ENCODE measurements at places on chromosomes 12 and 14.

DNA sequence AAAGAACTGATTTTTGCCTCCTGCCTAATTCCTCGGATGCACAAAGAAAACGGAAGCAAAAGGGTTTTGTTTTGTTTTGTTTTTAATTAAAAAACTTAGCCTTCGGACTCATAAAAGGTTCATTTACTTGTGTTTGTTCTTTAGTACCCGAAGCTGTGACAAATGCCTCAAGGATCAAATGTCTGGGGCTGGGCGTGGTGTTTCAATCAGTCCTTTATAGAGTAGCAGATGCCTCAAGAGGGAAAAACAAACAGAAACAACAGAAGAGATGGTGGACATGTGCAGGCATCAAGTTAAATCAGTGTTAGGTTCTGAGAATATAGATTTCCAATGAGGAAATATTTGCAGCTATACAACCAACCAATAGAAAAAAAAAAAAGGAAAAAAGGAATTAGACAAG is 1.6 kb upstream of the WIF1 start:
- no peak for DNase-seq

DNA sequence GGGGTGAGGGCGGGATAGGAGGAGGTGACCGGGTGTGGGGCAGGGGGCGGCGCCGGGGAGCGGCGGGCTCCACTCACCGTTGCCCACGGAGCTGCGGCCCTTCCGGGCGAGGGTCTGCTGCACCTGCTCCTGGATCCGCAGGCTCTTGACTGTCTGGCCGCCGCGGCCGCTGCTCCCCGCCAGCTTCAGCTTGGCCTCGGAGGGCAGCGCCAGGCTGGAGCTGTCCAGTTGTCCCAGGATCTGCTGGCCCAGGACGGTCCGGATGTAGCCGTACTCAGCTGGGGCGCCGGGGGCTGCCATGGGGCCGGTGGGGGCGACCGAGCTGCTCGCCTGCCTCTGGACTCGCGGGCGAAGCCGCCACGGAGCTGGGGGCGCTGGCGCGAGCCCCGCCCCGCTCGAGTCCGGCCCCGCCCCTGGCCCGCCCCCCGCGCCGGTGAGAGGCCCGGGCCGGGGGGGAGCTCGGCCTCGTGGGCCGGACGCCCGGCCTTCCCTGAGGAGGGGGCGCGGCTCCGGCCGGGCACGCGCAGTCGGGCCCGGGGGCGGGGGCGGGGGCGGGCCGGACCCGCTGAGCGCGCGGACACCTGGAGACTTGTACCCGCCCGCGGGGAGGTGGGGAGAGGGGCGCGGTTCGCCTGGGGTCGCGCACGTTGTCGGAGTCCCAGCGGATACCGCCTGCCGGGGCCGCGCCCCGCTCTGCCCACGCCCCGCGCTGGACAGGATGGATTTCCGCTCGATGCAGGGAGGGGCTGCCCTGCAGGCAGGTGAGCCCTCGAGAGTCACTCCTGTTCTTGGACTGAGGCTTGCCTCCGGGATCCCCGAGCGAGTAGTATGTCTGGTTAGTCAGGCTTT is at the start of gene PKP2:
TSS of gene PKP2 (minus strand) at position 346 of the 849 bp plus-strand sequence. CDS start at position 300, 46 bp downstream.
- DNase-seq, result no peak

DNA sequence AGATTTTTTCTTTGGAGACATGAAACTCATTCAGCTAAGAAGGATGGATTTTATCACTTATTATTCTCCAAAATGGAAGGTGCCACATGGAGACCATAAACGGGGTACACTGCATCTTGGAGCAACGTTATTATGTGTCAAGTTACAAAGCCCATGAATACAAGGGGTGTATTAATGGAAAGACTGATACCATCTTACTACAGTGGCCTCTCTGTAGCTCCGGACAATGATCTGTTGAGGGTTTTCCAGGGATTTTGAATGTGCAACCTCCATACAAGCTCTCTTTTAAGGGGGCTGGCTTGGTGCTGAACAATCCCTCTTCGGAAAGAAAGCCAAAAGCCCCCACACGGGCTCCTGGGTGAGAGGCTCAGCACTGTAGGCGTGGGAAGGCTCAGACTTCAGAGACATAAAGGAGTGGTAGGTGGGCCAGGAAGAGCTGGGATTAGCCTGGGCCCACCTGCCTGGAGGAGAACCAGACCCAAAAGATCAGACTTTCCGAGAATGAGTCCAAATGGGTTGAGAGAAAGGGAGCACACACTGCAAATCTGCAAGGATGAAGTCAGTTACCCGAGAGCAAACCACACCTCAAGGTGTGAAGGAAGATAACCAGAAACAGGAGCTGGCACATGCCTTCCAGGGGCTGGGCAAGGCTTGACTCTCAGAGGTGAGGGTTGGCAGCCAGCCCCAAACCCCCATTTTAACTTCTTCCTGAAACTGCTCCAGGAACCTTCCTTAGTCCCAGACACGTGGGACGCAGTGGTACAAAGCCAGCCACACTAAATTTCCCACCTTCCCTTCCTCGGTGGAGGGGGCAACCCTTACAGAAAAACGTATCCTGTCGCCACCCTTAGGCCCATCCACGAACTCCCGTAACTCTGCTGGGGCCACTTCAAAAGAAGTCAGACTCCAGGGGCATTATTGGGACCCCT is 1.5 kb downstream of the VPS37B start:
- no peak for DNase-seq

DNA sequence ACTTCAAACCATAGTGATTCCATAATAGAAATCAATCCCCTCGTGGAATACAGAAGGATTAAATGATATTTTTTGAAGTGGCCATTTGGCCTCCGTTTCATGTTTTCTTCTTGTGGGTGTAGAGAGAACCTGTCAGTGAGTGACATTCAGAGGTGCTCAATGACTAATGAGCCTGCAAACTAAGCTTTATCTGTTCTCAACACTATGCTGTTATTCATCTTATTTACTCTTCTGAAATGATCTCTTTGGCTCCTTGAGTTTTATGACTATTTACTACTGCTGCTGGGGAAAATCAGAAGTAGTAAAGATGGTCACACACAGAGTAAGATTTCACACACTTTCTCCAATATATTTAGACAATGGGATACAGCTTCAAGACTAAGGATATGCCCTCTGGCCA is 30.4 kb downstream of the ATP2B1 start:
- DNase-seq, result no peak

- DNase-seq, result no peak
Measured at GRCh38 chr12:118033902-118034301, 17.4 kb downstream of the RFC5 start.

DNA sequence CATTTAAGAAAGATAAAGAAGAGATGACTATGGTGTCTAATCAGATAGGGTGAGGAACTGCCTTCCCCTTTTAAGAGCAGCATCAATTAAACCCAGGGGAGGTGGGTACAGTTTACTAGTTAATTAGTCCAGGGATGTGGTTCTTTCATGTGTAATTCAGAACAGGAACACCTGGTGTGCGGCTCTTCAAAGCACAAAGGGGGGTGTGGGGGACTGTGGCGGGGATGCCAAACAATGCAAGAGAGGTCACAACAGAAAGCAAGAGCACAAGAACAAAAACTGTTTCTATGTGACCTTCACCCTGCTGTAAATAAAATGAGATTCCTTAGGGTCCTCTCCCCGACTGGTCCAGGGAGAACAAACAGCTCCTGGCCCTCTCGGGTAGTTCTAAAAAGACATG is 183.9 kb upstream of the SOX5 start:
- DNase-seq, result no peak

GRCh38 chr12:88334271-88334670 is 192.2 kb downstream of the TMTC3 start:
- DNase-seq, result no peak

GRCh38 chr14:59241121-59241520 is 52.7 kb downstream of the DAAM1 start:
- no peak for DNase-seq

DNA sequence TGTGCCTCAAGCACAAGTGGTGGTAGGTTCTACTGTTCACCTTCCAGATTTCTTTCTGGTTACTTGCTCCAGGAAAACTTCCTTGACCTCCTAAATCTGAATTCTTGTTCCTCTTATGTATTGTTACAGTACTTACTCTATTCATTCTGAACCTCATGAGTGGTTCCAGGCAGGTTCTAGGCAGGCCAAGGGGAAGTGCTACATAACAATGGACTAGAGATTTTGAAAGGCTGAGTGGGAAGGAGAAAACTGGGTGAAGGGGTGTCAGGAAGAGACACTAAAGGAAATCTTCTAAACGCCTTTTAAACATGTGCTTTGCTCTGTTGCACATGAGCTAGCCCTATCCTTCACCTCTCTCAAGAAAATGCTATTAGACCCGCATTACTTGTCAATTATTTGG is 1.6 kb downstream of the YARS2 start:
- no peak for DNase-seq

- no peak for DNase-seq
Measured at GRCh38 chr12:2537868-2538541, 256.8 kb upstream of the FKBP4 start.

GRCh38 chr12:64884728-64885127 is 60.3 kb downstream of the TBC1D30 start:
- DNase-seq, result no peak

DNA sequence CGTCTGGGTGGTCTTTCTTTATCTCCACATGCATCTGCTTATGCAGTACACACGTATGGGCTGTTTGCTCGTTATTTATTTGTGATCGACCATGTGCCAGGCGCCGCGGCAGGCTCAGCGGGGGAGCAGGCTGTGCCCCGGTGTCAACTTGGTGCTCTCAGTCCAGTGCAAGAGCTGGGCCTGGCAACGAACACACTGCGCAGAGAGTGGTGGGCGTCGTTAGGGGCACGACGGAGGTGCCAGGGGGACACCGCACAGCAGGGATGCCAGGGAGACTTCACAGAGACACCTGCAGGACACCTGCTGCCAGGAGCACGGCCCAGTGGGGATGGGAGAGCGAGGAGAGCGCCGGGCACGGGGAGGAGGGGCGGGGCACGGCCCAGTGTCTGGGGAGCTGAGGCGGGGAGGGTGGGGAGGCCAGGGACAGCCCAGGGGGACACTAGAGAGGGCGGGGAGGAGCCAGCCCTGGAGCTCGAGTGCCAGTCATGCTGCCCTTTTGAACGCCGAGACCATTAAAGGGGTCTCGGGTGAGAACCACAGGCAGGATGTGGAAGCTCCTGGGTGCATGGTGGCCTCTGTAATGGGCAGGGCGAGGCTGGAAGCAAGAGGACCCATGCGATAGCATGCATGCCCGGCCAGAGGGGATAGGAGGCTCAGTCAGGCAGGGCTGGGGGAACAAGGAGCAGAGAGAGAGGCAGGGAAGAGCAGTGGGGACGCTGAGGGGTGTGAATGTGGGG is 652 bp upstream of the LRCOL1 start:
- no peak for DNase-seq

- DNase-seq, result no peak
Measured at GRCh38 chr12:1130571-1130970, 139.5 kb downstream of the ERC1 start.

DNA sequence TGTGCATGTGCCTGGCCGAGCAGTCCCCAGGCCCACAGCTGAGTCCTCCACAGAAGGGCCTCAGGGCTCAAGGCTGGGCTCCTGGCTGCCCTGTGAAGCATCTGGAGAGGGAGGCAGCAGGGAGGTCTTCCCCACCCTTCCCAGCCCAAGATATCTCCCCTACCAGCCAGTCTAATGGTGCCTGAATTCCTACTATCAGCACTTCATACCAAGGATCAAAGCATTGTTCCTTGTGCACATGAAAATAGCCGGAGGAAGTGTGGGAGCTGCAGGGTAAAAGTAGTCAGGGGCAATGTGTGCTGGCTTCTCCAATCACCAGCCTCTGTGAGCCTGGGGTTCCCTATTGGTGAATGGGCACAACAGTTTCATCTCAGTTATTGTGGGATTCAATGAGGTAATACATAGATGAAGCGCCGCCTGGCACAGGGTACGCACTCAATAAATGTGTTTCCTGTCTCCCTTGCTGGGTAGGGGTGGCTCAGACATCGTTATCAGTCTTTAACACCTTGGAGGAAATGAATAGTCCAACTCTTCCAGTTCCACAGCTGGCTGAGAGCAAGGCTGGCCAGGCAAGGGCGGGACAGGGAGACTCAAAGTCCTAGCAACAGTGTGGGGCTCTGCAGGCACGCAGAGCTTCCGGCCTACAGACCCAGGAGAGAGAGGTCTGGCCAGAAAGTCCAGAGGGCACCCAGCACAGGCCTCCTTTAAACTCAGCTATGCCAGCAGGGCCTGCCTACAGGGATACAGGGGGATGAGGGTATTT is 39.1 kb upstream of the PNMA1 start:
- DNase-seq, result no peak

GRCh38 chr12:45966486-45966885 is 23.9 kb downstream of the SCAF11 start:
- no peak for DNase-seq

GRCh38 chr12:59650588-59651228 is 54.9 kb downstream of the SLC16A7 start:
- no peak for DNase-seq

DNA sequence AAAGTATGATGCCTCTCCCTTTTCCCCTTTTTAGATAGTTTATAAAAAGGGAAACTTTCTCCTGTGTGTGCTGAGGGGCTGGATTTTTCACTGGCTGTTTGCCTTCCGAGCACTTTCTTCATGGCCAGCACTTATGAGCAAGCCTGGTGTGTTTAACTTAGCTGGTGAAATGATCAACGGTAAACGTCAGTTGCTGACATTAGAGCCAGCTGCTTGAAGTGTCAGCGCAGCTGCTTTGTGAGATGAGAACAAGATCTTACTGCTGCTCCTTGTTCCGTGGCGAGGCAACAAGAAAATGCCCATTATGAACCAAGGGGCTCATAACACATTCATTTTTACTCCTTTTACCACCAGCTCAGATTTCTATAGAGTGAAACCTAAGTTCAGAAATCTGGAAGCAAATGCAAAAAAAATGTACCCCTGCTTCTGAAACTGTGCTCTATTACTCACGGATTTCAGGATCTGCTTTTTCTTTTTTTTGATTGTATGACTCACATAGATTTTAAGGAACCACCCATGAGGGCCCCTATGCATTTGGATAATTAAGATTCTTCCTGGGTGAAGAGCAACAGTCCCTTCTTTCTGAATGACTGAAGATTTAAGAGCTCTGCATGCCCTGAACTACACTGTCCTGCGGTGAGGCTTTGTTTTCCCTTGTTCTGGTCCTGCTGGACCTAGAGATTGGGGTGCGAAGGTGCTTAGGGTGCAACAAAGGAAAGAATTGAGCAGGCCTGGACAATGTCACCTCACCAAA is 74.3 kb upstream of the CPM start:
- DNase-seq, result no peak

- no peak for DNase-seq
Measured at GRCh38 chr14:34147461-34147860, 196.6 kb upstream of the EGLN3 start.

- DNase-seq, result no peak
Measured at GRCh38 chr14:93301821-93302447, 30.9 kb downstream of the BTBD7 start.

GRCh38 chr14:69719501-69719951 is 47.4 kb upstream of the SRSF5 start:
- no peak for DNase-seq

GRCh38 chr14:64444140-64444539 is 21.2 kb upstream of the AKAP5 start:
- DNase-seq, result no peak

Measured in stimulated activated CD8-positive, alpha-beta memory T cell treated with anti-CD3 and anti-CD28 coated beads, Interleukin-15, amount 100 ng/mL, for 1 hour (primary cell).